ENCODE measurements at places on chromosomes 7 and 10. TPM values are rescaled to one million over a fixed set of nuclear protein-coding genes. Genes with fewer than 3 reads are reported as not detected.

Gene PNLIPRP2
- total RNA-seq, result not detected

Gene CALCR
- total RNA-seq, result not detected

Gene MPP7
- total RNA-seq, result 3.1 TPM

Gene TET1
- 0.52 TPM for total RNA-seq

Gene IGFBP1
- 4.6 TPM for total RNA-seq

Gene PODXL
- 11.4 TPM for total RNA-seq

Gene MUC3A
- total RNA-seq, result not detected

GRCh38 chr7:78709658-78710057 lies 743.8 kb downstream of the MAGI2 start:
- DNase-seq, result no peak

GRCh38 chr10:16968416-16969041 lies 151.3 kb upstream of the RSU1 start:
- DNase-seq, result peak; percentile 64

- peak; percentile 93 for DNase-seq
These were observed 309.7 kb downstream of the CSTF2T start for GRCh38 chr10:51389415-51390321.

DNA sequence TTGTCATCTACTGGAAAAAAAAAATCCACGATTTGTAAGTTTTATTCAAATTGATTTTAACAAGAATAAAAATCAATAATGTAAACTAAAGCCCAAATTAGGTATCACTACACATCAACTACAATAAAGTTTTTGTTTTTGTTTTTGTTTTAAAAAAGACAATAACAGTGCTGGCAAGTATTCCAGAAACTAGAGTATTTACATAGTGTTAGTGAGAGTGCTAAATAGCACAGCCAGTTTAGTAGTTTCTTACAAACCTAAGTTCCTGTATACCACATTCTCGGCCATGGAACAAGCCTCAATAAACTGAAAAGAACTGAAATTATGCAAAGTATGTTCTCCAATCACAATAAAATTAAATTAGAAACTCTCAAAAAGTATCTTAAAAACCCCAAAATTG lies 8.1 kb downstream of the ARHGAP12 start:
- no peak for DNase-seq

DNA sequence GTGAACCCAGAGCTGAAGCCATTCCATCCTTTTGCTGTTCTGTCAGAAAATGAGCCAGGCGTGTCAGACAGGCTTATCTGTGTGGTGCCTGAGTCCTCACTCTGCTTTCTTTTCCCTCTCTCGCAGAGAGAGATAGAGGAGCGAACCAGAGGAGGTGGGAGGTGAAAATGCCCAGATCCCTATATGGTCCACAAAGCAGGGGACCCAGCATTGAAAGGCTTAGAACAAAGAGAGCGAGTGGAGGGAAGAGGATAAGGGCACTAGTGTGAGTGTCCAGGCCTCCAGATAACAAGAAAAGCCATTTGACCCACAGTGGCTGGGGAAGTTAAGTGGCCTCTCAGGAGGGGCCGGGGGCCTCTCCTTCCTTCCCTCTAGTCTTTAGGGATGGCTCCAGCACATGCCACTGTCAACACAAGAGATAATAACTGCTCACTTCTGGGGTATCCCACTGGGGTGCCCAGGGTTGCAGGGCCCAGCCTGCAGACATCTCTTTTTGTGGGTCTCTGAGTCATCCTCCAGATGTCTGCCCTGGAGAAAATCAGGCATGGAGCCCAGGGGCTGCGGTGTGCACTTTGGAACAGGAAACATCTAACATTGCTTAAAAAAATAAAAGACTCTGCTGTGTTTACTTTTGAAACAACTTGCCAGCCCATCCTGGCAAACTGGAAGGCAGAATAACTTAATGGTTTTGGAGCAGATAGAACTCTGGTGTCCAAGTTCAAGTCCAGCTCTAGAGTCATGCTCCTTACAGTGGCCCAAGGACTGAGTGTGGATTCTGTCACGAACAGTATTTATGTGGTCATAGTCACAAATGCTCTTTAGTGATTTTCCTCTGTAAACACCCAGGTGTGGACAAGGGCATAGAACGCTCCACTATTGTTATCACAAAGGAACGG lies 189.5 kb downstream of the CXCL12 start:
- DNase-seq, result peak; percentile 31

DNA sequence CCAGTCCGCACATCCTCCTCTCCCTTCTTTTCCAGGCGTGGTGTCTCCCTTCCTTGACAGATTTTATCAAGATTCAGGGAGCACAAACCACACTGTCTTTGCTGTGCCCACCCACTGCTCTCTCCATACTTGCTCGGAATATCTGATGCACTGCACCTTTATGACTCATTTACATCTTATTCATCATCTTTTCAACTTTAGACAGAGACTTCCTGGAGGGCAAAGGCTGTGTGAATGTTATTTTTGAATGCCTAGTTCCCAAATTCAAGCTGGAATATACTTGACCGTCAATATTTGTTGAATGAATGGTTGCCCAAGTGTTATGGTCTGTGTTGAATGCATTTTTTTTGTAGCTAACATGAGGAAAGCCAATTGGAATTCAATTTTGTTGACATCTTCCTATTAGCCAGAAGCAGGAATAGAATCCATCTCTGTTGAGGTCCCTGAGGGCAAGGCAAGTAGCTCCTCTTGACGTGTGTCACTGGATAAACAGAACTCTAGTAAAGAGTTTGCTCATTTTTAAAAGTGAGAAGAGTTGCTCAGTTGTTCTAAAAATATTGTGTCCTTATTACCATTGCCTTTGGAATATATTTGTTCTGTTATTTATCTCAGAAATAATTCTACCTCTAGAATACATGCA lies 95.0 kb downstream of the KLF6 start:
- DNase-seq, result no peak

DNA sequence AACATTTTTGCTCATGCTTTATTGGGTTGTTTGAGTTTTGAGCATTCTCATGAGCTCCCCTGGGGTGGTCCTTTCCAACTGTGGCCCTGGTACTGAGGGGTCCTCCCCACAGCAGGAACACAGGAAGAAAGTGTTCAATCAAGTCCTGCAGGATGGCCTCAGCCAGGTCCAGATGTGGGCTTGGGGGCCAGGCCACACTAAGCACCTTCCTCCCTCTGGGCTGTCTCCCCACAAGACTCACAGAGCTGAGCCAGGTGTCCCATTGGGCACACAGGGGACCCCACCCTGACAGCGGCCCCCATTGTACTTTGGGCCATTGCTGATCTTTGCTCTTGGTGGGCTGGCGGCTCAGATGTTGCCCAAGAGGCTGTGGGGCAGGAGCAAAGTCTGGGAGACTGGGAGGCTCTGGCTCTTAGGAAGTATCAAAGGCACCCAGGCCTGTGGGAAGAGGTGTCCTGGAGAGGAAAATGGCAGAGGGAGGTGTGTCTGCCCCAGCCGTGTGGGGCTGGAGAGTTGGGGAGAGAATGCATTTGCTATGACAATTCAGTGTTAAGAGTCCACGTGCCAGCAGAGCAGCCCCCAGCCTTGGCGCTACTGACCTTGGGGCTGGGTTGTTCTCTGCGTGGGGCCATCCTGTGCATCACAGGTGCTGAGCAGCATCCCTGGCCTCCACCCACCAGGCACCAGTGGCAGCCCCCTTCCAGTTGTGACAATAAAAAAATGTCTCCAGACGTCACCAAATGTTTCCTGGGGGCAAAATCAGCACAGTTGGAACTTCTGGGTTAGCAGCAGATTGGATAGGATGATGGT lies 17.8 kb downstream of the SCART1 start:
- no peak for DNase-seq

DNA sequence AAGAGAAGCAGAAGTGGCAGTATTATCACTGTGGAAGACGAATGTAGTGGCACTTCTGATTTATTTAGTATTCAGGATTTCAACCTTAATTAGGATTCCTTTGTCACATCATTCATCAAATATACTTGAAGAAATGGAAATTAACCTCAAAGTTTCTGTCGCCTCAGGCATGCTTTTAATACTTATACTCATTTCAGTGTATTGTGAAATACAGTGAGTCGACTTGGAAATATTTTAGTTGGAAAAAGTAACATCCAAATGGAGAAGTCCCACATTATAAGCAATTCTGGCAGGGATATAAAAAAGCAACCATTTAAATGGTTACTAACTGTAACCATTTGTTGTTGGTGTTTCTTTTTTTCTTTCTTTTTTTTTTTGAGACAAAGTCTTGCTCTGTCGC lies 648.8 kb downstream of the ARL4A start:
- peak; percentile 23 for DNase-seq

- DNase-seq, result no peak
These were observed 3.2 kb upstream of the SFTPA2 start for GRCh38 chr10:79563426-79563825.

GRCh38 chr10:78408671-78409472 lies 375.2 kb downstream of the RPS24 start:
- no peak for DNase-seq

DNA sequence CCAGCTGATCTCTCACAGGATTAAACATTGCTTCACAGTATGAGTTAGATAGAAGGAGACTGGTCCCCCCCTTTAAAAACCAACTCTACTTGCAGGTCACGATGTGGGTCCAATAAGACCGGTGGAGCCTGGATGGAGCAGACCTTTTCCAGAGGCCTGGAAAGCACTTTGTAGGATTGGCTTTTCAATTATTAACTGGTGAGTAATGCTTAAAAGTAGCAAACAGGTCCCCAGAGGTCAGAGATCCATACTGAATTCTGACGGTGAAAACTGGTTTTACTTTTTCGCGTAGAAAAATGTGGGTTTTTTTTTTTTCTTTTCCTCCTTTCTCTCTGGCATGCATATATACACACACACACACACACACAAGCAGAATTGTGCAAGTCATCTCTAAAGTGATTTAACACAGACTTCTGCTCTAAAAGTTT lies 74.9 kb upstream of the OGDHL start:
- DNase-seq, result peak; percentile 81

GRCh38 chr7:159091041-159091440 lies 53.6 kb downstream of the VIPR2 start:
- DNase-seq, result no peak

DNA sequence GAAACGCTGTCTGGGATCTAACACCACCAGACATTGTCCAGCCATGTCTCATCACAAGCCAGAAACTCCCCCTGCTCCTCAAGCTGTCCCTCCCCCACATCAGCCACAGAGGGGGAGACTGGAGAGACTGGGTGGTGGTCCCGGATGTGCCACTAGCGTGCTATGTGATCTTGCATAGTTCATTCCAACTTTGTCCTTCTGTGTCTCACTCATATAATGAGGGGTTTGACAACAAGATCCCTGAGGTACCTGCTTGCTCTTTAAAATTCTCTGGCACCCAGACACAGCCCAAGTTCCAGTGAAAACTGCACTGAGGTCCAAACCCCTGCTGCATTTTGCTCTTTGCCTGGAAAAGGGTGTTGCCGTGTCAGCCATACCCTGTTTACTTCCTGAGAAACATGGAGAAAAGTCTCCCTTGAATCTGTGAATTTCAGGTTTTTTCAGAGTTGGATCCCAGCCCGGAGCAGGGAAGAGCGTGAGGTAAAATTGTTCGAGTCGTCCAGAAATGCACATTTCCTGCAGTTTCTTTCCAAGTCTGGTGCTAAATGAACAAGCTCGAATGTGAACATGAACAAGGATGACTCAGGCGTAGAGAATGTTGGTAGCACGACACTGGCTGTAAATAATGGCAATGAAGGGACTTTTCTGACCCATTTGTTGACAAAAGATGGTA lies 156.6 kb downstream of the CCDC3 start:
- DNase-seq, result peak; percentile 33

GRCh38 chr7:21596801-21597200 lies 54.0 kb downstream of the DNAH11 start:
- no peak for DNase-seq

DNA sequence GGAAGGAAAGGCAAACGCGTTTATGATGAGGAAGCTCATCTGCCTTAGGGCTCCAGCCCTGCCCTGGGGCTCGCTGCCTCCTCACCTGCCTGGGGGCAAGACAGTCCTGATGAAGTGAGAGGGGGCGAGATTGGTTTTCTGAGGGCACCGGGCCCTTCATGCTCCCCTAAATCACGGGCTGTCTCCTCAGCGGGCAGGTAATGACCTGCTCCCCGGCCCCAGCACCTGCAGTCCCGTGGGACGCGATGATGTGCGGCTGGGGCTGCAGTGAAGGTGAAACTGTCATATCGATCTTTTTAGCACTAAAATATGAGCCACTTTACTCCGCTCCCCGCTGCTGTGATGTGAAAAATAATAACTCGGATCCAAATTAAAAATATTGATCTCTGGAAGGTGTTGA lies 120.2 kb downstream of the INPP5A start:
- DNase-seq, result no peak

DNA sequence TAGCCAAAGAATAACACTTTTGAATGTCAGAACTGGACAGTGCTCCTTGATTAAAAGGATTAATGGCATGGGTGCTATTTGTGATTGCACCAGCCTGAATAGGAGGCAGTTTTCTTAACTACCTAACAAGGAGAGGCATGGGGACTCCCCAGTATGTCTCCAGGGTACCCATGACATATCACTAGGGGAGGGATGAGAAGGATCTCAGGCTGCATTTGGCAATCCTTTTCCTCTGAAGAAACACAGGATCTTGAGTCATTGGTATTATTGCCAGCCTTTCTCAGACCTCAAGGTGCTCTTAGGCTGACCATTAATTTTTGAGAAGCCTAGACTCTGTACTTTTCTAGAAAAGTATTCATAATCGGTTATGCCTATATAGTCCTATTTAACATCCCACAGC lies 77.5 kb upstream of the NPVF start:
- no peak for DNase-seq

DNA sequence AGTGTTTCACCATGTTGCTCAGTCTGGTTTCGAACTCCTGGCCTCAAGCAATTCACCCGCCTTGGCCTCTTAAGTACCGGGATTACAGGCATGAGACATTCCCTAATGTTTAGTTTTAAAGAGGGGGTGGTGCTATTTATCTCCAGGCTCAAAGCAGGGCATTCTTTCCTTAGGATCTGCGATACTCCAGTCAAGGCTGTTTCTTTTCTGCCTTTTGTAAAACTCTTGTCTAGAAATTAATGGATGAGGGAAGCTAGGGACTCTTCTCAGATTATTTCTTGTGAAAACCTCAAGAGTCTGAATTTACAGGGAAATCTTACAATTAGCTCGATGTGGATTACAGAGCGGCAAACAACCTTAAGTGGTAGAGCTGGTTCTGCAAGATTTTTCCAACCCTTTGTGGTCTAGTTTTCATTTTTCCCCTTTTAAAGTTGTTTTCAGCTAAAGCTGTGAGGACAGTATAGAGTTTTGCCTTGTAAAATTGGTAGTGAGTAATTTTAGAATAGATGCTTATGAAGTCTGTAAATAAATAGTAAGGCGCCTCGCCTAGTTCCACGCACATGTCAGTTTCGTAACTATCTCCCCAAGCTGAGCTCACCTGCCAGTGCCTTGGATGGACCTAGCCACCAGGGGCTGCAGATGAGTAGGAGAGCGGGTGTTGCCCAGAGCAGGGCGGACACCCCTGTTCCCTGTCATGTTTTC lies 53.1 kb downstream of the CUX1 start:
- DNase-seq, result no peak

- no peak for DNase-seq
These were observed 158.5 kb downstream of the HERPUD2 start for GRCh38 chr7:35536396-35536826.

DNA sequence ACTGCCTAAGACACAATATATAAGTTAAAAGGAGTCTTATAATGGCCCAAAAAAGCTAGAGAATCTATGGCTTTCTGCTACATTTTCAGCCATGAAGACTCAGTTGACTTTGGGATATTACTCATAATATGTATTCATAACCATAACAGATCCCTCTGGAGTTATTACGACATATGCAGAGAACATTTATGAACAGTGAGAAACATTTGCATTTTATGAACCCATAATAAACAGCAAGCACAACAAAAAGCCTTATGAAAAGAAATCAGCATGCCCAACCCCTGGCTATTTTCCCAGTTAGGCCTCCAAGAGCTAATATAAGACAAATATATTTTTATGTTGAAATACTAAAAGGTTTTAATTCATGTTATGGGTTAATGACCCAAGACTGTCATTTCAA lies 52.4 kb downstream of the ARMH3 start:
- no peak for DNase-seq

- no peak for DNase-seq
These were observed 8.0 kb upstream of the FRA10AC1 start for GRCh38 chr10:93710333-93710909.

All from epithelial cell of proximal tubule (primary cell).